ENCODE measurements at places on chromosomes 12 and 14.

DNA sequence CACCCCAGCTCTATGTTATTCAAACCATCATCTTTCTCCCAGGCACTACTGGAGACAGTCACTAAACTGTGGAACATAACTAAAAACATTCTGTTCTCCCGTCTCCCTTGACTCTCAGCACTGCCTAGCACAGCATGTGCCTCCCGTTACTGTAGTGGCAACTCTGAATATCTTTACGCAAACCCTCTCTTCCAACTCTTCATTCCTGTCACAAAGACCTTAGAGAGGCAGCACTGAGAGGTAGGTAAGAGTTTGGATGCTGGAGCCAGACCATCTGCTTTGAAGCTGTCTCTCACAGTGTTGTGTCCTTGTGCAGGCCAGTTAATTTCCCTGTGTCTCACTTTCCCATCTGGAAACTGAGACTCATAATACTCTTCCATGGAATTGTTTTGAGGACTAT, 108.1 kb downstream of the DIP2B start:
- no peak for DNase-seq

- no peak for DNase-seq
Observed at GRCh38 chr14:24298892-24299254, 707 bp downstream of the DHRS1 start.

DNA sequence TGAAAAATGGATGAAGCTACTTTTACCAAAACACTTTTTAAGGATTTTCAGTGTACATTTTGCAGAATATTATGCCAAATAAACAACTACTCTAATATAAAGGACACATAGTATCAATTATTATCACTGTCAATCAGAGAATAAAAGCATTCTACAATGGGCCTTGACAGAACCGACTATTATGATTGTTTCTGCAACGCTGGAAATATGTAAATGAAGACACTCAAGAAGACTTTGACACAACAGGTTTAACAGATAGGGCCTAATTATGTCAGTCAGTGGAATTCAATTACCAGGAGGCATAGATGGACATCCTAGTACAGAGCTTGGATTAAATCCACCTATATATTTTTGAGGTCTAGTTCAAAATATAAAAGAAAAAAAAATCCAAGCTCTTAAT, 58.7 kb upstream of the SOX5 start:
- DNase-seq = no peak

GRCh38 chr14:36289954-36290353, 30.5 kb downstream of the MBIP start:
- no peak for DNase-seq

All from NCI-H1105 treated with DMSO at 0.1 percent for 48 hours (cell line).